Activated naive CD4-positive, alpha-beta T cell treated with anti-CD3 and anti-CD28 coated beads for 36 hours (primary cell): ENCODE measurements at places on chromosomes 3 and 15.

DNA sequence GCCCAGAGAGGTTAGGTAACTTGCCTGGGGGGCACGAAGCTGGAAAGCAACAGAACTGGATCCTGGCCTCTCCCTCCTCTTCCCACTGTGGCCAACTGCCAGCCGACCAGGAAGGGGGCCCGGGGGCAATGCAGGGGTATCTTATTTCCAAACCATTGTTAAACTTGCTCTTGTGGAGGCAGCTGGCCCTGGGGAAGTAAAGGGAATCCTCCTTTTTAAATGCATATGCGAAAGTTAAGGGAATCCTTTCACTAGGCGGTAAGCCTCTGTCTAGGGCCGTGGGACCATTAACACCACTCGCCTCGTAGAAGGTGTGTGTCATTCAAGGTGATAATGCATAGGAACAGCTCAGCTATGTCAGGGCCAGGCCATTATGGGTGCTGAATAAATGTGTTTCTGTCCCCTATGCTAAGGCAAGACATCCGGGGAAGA, 68.6 kb downstream of the ST6GAL1 start:
- H3K27ac ChIP-seq: no peak overlapping the region
- no peak for DNase-seq
- H3K4me3 ChIP-seq: no peak overlapping the region

- H3K27ac ChIP-seq: no peak overlapping the region
- H3K4me1 ChIP-seq: peaks cover 18% of the 10 kb centered on the region
- no peak overlapping the region for H3K4me3 ChIP-seq
- no peaks in the 10 kb centered on the region for H3K36me3 ChIP-seq
- DNase-seq: peak; percentile 32
- peaks cover 1% of the 10 kb centered on the region for H3K27me3 ChIP-seq
These were observed 3.4 kb downstream of the TMEM212 start for GRCh38 chr3:171846597-171846996.

DNA sequence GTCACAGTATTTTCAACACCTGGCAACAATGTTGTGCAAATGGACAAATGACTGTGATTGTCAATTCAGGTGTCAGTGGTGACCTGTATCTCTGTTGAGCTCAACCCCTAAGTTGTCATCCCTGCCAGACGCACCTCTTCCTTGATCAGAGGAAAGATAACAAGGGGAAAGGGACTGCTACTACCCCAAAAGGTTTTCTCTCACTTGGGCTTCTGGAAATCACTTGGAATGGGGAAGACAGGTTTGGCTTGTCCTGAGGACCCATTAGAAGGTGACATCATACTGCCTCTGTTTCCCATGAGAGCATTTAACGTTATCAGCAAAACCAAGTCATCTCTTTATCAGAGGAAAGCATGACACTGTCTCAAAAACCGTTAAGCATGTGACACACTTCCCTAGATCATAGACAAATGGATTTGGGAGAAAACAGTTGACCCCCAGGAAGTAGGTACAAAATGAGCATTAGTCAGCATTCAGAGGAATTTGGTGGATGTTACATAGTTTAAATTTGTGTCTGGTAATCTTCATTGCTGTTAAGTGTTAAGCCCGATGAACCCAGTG, 769.5 kb downstream of the GRM7 start:
- no peaks in the 10 kb centered on the region for H3K36me3 ChIP-seq
- no peak for DNase-seq
- H3K4me1 ChIP-seq: no peaks in the 10 kb centered on the region
- H3K4me3 ChIP-seq: no peak overlapping the region
- H3K27me3 ChIP-seq: no peaks in the 10 kb centered on the region

DNA sequence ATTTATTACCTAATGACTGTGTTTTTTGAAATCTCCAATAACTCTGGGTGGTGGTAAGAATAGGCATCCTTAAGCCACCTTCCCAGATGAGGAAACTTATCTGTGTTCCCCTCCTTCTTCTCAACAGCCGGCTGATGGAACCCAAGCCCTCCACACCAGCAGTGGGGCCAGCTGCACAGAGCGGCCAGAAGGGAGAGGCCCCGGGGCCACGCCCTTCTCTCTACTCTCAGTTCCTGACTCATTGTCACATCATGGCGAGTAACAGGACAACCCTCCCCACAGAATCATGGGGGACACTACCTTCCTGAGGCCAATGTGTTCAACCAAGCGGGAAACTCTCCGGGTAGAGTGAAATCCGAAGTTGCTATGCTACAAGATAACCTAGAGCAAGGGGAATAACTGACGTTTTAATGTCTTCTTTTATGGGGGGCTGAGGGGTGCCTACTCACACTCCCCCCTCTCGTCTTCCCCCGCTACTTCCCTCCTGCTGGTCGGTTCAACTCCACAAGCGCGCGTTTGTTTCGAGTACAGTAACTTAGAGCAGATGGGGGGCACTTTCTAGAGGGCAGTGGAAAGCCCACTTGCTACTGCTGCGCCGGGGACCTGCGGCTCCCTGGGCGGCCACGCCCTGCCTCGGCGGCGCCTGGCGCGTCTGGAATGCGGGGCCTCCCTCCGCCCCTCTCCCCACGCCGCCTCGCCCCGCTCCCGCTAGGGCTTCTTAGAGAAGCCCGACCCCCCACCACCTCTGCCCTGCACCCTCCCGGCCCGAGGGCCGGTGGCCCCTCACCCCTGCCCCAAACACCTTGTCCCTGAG, 621 bp downstream of the ANXA2 start:
- no peak overlapping the region for H3K27ac ChIP-seq
- H3K4me3 ChIP-seq: peak overlapping the region; percentile 68
- no peaks in the 10 kb centered on the region for H3K36me3 ChIP-seq
- DNase-seq: peak; percentile 70

DNA sequence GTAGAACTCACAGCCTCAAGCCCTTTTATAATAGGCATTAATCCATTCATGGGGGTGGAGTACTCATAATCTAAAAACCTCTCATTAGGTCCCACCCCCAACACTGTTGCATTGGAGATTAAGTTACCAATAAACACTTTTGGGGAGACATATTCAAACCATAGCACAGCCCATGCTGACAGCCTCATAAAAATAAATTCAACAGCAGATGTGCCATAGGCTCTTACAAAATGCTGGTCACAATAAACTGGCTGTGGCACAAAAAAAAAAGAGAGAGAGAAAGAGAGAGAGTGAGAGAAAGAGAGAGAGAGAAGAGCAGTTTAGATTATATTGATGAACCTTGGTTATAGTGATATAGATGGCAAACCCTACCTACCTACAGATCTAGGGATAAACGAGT, 1000.9 kb downstream of the TUSC7 start:
- DNase-seq: no peak
- no peaks in the 10 kb centered on the region for H3K36me3 ChIP-seq
- no peak overlapping the region for H3K27ac ChIP-seq
- no peaks in the 10 kb centered on the region for H3K27me3 ChIP-seq

- no peak for DNase-seq
- no peaks in the 10 kb centered on the region for H3K36me3 ChIP-seq
- H3K4me1 ChIP-seq: peaks cover 7% of the 10 kb centered on the region
These were observed 69.5 kb upstream of the EPHB3 start for GRCh38 chr3:184491867-184492615.

DNA sequence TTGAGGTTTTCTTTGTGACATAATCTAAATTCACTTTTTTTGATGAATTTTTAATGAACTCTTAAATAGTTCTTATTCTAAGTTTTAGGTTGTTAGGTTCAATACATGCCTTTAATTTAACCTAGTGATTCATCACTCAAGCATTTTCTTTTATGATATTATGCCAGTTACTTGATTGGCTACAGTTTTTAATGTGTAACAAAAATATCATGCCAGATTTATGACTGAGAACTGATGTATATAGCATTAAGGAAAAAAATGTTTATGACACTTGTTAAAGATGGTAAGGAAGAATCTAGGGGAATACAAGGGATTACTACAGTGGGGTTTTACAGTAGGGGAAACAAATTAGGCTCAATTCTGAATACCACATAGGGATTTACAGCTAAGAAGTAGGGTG, 103.1 kb downstream of the VGLL3 start:
- no peak overlapping the region for H3K4me3 ChIP-seq
- H3K36me3 ChIP-seq: no peaks in the 10 kb centered on the region
- no peaks in the 10 kb centered on the region for H3K4me1 ChIP-seq

GRCh38 chr3:196216089-196216564, at the start of gene SLC51A:
TSS of gene SLC51A (plus strand) at chr3:196216534. CDS start at chr3:196216713, 179 bp downstream.
- H3K4me1 ChIP-seq: peaks cover 26% of the 10 kb centered on the region
- no peaks in the 10 kb centered on the region for H3K27me3 ChIP-seq
- H3K27ac ChIP-seq: peak within 1 kb of the TSS; percentile 21
- DNase-seq: no peak
